ENCODE measurements at places on chromosomes 4 and X.

DNA sequence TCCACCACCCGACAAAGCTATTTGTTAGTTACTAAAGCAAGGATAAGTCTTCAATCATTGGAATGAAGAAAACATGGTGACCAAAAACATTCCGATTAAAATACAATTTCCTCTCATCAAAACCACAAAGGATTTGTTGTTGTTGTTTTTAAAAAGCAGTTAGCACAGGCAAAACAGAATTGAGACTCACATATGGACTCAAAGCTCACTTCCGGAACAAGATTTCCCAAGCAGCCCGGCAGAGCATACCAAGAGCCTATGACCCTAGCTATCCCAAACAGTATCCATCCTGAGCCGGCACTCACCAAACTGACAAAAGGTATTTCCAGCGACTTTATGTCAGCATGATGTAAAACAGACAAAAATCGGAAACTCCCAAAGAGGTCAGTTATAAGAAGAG is 39.9 kb downstream of the ADGRA3 start:
- DNase-seq = no peak

DNA sequence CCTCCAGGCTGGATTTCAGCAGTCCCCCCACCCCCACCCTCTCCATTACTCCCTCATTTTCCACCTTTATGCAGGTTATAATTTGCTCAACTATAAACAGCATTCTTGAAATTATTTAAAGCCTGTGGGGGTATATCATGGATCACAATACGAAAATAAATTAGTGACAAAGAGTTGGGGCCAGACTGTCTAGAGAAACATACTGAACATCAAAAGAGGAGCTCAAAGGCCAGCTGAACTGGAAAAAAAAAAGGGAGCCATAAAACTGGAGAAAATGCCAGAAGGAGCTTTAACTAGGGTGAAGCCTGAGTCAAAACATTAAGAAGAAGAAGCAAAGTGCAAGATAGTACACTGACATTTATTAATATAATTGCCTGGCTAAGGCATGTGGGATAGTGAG is 137.8 kb downstream of the ANTXR2 start:
- no peak for DNase-seq

GRCh38 chrX:129115104-129115503 is 408.2 kb downstream of the SMARCA1 start:
- DNase-seq = no peak

DNA sequence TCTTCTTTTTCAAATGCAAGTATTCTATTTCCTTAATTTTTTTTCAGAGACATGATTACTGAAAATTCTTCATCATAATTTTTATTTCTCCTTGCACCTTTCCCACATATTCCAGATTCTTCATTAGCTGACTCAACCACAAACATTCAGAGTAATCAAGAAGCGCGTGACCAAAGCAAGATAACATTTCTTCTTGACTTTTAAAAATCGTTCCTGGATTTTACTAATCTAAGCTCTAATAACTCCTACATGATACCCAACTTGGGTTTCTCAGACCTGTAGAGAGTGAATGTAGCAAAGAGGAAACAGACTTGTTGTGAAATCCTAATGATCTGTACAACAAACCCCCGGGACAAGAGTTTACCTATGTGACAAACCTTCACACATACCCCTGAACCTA is 615.0 kb downstream of the TMA16 start:
- no peak for DNase-seq

DNA sequence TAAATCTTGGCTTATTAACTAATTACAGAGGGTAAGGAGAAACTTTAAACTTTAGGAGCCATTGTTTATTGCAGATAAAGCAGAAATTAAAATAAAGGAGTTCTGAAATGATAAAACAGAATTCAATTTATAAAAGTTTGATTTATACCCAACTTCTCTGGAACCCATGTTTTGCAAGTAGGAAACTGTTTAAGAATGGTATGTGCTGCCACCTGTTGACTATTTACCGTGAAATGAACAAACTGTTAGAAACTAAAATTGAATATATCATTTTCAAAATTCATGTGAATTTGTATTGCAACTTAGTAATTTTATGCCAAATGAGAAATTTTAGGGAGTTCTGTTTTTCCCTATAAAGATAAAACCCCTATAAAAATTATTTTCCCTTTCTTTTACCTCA is 11.0 kb upstream of the TBC1D8B start:
- DNase-seq = no peak

- peak; percentile 12 for DNase-seq
These were observed 1.2 kb downstream of the TFE3 start for GRCh38 chrX:49041744-49042580.

GRCh38 chr4:98518559-98519267 is 139.7 kb downstream of the TSPAN5 start:
- no peak for DNase-seq
